ENCODE measurements at places on chromosomes 7 and 10. TPM values are rescaled to one million over a fixed set of nuclear protein-coding genes. Genes with fewer than 3 reads are reported as not detected.

DNA sequence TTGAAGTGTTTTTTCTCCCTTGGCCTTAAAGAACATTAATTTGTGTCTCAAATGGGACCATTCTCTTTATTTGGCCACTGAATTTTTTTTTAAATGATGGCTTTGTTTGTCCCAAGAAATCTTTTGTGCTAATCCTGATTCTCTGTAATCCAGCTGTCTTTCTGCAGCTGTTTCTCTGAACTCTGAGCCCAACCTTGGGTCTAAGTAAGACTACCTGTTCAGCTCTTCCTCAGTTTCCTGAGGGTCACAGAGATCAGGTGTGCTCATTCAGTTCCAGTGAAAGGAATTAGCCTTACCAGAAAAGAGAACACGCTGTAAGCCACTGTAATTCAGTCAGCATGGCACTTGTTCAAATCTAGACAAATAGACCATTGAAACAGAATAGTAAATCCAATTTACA is 94.2 kb downstream of the ANKIB1 start:
- H3K36me3 ChIP-seq: no peaks in the 10 kb centered on the region
- DNase-seq: no peak
- H3K27me3 ChIP-seq: no peaks in the 10 kb centered on the region
- no peak overlapping the region for H3K4me3 ChIP-seq
- H3K27ac ChIP-seq: no peak overlapping the region
- H3K4me1 ChIP-seq: no peaks in the 10 kb centered on the region

DNA sequence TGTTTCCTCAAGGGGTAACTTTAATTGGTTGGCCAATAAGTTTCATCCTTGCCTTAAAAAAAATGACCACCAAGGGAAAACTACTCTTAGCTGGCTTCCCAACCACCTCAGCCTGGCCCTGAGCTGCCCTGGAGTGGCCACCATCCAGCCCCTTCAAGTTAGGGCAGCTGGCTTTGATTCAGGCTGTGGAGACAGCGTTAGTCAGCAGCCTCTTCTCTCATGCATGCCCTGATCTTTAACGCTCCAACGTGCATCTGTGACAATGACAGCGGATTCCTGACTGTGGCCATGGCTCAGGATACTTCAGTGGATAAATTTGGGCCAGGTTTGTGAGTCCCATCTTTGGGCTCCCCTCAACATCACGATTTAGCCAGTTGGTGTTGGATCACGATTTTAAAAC is 111.6 kb downstream of the RBM20 start:
- H3K27me3 ChIP-seq: no peaks in the 10 kb centered on the region
- peaks cover 5% of the 10 kb centered on the region for H3K4me1 ChIP-seq
- H3K36me3 ChIP-seq: no peaks in the 10 kb centered on the region
- no peak for DNase-seq
- no peak overlapping the region for H3K27ac ChIP-seq
- H3K4me3 ChIP-seq: no peak overlapping the region

GRCh38 chr7:75055155-75055554 is 18.4 kb downstream of the RCC1L start:
- DNase-seq: no peak
- H3K4me1 ChIP-seq: no peaks in the 10 kb centered on the region
- H3K27me3 ChIP-seq: no peaks in the 10 kb centered on the region
- H3K27ac ChIP-seq: peak overlapping the region; percentile 67
- H3K36me3 ChIP-seq: no peaks in the 10 kb centered on the region

GRCh38 chr7:118214833-118215182 is 9.7 kb upstream of the ANKRD7 start:
- no peaks in the 10 kb centered on the region for H3K36me3 ChIP-seq
- no peak for DNase-seq
- H3K4me3 ChIP-seq: peak overlapping the region; percentile 53
- no peak overlapping the region for H3K27ac ChIP-seq
- H3K27me3 ChIP-seq: no peaks in the 10 kb centered on the region

- no peaks in the 10 kb centered on the region for H3K4me1 ChIP-seq
- no peak overlapping the region for H3K27ac ChIP-seq
- DNase-seq: no peak
- no peaks in the 10 kb centered on the region for H3K27me3 ChIP-seq
- no peak overlapping the region for H3K4me3 ChIP-seq
These were observed 116.0 kb downstream of the NPTX2 start for GRCh38 chr7:98733036-98733435.

The ACTR3C gene
- 30.2 TPM for total RNA-seq

The SPDYE1 gene
- total RNA-seq: not detected

All from breast epithelium (tissue), 4 donors.